Stimulated activated CD4-positive, alpha-beta T cell treated with anti-CD3 and anti-CD28 coated beads, TNF-alpha, amount 100 ng/mL, for 24 hours (primary cell): ENCODE measurements at places on chromosomes 16 and 17.

- no peak for DNase-seq
Measured at GRCh38 chr16:28984091-28984490, 761 bp upstream of the LAT start.

DNA sequence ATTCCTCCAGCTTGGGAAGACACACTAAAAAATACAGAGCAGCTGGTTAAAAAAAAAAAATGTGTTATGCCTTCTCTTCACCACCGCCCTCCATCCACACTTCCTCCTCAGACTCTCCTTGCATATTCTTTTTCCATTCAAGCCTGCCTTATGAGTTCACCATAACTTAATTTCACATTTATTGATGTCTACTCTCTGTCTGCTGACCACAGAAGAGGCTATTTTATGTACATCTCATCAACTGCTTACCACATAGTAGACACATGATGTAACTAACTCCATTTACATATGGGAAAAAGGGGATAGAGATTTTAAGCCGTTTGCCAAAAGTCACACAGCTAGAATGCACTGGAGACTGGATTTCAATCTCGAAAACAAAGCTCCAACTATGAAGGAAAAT lies 409.8 kb downstream of the CDH11 start:
- no peak for DNase-seq

GRCh38 chr17:78561166-78561565 lies 16.0 kb downstream of the DNAH17 start:
- no peak for DNase-seq

DNA sequence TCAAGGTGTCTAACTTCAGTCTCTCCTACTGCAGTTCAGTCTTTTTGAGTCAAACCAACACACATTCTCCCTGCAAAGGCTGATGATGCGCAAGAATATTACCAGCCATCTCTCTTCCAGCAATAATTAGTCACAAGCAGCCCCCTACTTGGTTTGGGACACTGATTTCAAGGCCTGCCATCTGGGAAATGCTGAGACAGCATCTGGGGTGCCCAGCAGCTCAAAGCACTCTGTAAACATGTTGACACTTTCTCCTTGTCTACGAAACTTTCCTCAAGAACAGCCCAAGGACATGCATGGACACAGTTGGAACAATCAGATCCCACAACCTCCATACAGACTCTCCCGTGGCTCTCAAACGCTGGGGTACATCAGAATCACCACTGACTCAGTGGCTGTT lies 149.2 kb upstream of the RPL38 start:
- no peak for DNase-seq

DNA sequence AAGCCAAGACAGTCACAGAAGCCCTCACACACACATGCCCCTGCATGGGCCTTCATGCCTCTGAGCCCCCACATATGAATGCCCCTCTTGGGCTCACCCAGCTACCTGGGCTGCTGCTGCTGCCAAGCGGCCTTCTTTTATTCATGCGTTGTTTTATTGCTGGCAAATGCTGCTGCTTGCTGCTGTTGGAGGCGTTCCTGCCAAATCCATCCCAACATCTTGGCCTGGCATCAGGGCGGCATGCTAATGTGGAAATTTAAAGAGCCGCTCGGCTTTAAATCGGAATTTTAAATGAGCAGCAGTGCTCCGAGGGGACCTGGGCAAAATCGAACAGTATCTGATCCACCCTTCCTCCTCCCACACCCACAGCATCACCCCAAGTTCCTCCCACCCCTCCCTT lies 39.0 kb downstream of the NEUROD2 start:
- DNase-seq = no peak

DNA sequence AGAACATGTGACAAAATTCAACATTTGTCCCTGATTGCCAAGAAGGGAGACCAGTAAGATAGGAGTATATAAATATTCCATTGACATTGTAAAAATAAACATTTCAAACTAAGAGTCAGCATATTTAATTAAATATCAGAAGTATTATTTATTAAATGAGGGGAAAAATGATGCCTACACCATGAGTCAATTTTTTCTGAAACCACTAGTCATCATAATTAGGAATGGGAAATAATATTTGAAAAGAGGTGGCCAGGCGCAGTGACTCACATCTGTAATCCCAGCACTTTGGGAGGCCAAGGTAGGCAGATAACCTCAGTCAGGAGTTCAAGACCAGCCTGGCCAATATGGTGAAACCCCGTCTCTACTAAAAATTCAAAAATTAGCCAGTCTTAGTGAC lies 2.1 kb downstream of the CMTM1 start:
- DNase-seq = no peak

DNA sequence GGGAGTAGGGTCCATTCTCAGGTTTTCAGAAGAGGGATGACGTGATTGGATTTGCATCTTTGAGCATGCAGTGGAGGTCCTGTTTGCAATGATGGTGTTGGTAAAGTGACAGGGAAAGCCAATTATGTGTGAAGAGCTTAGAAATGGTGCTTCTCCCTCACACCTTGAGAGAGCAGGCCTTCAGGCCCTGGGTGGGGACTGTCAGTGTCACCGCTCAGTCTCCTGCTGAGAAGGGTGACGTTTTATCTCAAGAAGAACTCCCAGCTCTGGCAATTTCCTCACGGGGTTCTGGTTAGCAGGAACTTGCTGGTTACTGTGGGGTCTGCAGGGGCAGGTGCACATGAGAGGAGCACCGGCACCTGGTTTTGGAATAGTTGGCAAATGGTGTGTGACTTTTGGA lies 11.2 kb downstream of the PLCG2 start:
- DNase-seq = no peak

GRCh38 chr17:79548116-79548515 lies 62.7 kb downstream of the RBFOX3 start:
- DNase-seq = no peak

GRCh38 chr16:64345142-64345541 lies 776.7 kb downstream of the CDH11 start:
- no peak for DNase-seq

- no peak for DNase-seq
Measured at GRCh38 chr16:1082266-1082951, 9.9 kb downstream of the SSTR5 start.

DNA sequence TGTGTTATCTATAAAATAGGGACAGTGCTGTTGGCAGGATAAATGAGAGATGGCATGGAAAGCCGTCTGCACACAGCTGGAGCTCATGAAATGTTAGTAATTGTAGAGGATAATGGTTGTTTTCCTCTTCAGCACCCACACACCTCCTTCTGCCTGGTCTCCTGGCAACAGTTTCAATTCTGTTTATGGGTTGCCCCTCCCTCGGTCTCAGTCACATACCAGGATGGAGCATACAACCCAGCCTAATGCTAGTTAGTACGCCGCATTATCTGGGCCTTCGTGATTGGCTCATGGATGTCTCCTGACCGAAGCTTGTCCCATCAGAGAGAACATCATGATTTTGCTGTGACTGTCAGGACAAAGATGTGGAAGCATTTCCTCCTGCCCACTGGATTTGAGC lies 126.2 kb upstream of the WSCD1 start:
- no peak for DNase-seq

GRCh38 chr16:13348416-13348815 lies 447.0 kb downstream of the SHISA9 start:
- DNase-seq = no peak

DNA sequence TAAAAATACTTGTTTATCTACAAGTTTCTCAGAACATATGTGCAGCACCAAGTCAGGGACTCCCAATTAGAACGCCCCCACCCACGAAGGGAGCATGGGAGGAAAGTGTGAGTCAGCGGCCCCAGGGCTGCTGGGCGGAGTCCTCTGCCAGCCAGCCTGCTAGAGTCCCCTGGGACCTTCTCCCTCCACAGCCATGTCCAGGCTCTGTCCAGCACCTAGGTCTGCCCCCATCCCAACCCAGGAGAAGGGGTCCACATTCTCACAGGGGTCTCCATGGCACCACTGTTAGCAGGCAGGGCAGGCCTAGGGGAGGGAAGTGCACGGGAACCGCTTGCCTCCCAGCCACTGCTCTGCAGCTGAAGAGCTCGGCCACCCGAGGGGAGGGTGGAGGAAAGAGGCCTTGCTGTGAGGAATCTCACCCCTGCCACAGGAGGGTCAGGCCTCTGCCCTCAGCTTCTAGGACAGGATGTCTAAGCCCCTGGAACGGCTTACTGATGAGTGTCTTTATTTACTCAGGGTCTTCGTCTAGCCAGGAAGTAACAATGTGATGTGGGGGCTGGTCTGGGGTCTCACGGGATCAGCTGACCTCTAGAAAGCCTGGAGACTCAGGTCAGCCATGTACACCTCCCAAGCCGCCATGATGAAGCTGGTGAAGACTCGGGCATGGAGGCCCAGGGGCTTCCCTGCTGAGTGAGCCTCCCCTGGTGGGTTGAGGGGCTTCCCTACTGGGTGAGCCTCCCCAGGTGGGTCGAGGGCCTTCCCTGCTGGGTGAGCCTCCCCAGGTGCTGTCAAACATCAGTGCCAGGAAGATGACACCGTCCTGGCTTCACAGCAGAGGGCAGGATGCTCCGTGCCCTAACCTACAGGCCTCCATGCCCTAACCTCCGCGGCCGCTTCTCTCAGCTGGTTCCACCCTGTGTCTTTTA lies 190.3 kb downstream of the RBFOX3 start:
- DNase-seq = no peak

DNA sequence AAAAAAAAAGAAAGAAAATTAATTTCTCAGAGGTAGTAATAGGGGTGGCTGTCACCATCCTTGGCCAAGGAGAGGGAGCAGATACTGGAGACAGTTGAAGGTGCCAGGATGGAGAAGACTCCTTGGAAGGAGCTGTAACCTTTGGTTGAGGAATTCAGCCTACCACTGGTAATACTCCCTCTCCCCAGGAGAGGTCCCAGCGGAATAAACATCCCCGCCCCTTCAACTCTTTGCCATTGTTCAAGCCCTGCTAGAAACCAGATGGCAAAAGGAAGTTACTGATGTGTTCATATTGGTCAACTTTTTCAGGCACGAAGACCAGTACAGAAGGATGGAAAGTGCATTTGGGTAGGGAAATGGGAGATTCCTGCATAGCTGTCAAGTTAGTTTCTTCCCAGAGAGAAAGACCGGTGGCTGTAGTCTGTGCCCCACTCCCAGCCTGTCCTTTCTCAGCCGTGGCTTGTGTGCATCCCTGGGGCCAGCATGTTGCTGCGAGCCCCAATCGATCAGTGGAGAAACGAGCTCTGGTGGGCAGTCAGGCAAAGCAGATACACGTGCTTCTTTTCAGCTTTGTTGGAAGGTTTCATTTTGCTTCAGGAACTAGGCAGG lies 612.1 kb downstream of the MAF start:
- DNase-seq = no peak

DNA sequence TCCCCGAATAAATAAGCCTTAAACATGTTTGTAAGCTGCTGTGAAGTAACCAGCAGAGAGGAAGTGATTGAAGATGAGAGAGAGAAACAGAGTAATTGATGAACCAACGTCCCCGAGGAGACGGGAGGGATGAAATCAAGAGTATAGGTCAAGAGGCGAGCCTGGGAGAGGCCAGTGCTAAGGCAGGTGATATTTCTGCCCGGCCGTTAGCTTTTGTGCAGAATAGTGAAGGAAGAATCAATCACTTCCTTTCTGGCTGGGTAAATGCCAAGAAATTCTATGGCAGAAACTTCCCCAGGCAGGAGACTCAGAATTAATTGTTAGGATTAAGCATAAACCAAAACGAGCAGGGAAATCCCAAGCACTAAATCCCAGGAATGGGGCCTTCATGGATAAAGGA lies 273.8 kb downstream of the CDH13 start:
- no peak for DNase-seq

- DNase-seq = no peak
Measured at GRCh38 chr16:9092978-9093344, 1.5 kb downstream of the HAPSTR1 start.

DNA sequence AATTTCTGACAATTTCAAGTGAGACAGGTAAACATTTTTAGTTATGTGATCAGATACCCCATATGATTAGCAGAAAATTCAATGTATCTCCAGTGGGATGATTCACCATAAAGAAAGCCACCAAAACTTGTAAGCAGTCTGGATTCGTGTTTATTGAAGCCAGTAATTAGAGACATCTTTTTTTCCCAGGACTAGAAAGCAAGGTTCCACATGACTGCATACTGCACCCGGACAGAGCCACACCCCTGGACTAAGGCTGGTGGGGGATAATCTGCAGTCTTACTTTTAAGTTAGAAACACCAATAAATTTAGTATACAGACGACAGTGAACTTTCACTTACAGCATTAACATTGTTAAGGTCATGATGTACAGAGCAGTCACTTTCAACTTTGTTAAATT lies 24.2 kb upstream of the CMTM4 start:
- no peak for DNase-seq

DNA sequence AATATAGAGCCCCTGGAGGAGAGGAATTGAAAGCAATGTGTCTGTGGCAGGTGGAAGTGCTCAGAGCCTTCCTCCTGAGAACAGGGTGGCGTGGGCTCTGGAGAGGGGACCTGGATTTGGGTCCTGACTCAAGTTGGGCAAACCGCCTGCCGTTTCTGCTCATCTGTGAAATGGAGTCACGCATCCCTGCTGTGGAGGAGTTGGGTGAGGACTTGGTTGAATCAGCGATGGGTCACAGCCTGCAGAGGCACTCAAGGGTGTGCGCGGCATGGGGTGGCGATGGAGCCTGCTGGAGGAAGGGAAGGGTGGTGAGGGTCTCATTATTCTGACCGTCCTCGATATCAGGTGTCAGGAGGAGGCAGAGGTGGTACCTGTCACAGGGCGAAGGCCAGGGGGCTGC lies 3.1 kb downstream of the ADAD2 start:
- no peak for DNase-seq

- DNase-seq = no peak
Measured at GRCh38 chr16:29714396-29714795, 31.4 kb downstream of the C16orf54 start.

- DNase-seq = no peak
Measured at GRCh38 chr17:34579979-34580684, 750 bp downstream of the TMEM132E start.

DNA sequence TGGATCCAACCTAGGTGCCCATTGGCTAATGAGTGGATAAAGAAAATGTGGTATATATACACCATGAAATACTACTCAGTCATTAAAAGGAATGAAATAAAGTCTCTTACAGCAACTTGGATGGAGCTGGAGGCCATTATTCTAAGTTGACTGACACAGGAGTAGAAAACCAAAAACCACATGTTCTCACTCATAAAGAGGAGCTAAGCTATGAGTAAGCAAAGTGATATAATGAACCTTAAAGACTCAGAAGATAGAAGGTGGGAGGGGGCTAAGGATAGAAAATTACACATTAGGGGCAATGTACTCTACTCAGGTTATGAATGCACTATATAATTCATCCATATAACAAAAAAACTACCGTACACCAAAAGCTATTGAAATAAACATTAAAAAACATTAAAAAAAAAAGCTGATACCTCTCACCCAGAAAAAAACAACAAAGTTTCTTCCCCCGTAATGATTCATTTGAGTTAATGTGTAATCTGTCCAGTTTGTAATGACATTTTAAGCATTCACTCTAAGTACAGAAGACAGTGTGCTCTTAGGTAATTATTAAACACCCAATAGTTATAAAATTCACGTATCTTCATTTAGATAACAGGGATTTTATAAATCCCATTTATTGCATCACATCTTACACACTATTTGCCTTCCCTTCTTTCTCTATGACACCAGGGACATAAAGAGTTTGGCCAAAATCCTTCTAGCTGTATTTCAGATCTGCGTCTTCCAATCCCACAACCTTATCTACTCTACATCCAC lies 941.5 kb downstream of the CDH11 start:
- DNase-seq = no peak

GRCh38 chr16:4293822-4294457 lies 21.1 kb upstream of the TFAP4 start:
- no peak for DNase-seq
